ENCODE measurements at places on chromosomes 2 and 18.
A peak's percentile ranks its signal among the peaks of the same experiment; 100 is the strongest.

DNA sequence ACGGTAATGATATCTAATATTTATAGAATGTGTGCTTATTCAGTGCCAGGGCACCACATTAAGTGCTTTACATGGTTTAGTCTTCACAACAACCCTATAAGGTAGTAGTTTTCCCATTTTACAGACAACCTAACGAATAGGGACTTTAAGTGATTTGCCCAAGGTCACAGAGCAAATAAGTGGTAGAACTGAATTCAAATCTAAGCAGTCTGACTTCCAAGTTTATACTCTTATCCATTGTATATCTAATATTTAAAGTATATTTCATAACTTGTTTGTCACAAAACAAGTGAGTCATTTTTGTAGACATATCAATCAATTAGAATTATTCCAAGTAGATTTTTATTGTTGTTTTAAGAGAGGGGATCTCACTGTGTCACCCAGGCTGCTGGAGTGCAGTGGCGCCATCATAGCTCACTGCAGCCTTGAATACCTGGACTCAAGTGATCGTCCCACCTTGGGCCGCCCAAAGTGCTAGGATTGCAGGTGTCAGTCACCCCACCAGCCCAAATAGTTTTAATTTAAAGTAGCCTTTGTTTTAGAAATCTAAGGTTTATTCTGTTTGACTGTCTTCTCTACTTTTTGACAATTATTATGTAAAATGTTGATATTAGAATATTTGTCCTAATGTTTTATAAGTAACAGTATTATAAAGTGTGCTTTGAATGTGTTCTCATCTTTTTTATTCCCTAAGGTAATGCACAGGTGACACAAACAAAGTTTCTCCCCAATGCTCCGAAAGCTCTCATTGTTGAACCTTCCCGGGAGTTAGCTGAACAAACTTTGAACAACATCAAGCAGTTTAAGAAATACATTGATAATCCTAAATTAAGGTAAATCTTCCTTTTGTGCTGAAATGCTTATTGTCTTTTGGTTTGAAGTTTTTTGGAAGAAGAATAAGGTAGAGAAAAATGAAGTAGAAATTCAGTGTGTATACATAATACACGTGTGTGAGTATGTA, 15.1 kb downstream of the DDX1 start:
- no peak for DNase-seq

DNA sequence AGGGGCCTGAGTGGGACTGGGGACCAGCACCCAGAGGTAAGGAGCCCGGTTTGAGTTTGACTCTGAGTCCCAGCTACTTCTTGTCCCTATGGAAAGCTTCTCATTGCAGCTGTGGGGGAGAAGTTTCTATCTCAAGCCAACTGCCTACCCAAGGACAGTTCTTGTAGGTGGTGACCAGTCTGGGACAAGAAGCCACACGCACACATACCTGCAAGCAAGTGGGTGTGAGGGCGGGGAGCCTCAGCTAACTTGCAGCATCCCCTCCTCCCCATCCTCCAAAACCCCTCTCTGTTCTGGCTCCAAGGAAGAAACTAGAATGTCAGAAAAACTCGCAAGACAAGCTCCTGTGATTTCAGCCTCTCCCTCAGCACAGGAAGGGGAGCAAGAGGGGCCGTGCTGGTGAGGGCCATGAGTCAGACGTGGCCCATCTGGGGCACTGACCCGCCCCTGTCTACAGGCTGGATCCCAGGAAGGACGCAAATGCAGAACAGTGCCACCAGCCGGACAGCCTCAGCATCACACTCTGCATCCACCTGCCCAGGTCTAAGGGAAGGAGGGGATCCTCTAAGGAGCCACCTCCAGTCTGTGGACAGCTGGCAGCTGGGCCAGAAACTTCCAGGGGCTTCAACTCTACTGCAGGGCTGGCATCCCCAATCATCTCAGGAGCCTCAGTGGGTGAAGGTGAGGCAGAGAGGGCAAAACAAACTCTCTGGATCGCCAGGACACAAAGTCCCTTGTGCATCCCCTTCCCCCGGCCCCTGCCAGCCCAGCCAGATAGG, 103.4 kb downstream of the TNS1 start:
- DNase-seq, result peak; percentile 72

DNA sequence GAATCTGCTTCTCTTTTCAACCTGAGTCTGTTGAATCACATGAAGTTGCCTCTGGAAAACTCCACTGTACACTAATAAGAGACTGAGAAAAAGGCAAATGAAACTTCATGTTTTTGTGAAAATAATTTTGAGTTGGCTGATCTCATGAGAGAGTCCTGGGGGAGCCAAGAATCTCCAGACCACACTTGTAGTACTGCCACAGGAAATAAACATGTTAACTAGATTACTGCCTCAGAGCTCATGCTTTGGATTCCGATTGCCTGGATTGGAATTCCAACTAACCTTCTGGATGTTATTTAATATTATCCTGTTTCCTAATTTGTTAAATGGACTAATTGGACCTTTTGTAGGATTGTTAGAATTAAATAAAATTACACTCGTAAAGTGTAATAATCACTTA, 25.2 kb downstream of the NUP35 start:
- no peak for DNase-seq

DNA sequence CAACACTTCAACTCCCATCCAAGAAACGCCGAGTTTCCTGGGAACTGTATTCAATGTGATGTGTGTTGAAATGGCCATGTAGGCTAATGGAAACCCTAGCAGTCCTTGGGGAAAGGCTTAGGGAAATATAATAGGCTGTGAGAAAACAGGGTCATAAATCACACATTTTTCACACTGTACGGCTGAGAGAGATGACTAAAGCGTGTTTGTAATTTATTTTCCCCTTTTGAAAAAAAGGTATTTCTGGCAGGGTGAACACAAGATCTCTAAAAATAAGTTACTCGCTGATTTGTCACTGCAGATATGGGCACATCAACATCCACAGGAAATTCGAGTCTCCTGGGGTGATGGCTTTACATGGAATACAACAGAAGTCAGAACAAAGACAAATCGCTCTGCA, 109.6 kb upstream of the ST6GAL2 start:
- no peak for DNase-seq

Data from MV-4-11 (cell line).